ENCODE measurements at places on chromosomes 7 and 10. TPM values are rescaled to one million over a fixed set of nuclear protein-coding genes. Genes with fewer than 3 reads are reported as not detected.

DNA sequence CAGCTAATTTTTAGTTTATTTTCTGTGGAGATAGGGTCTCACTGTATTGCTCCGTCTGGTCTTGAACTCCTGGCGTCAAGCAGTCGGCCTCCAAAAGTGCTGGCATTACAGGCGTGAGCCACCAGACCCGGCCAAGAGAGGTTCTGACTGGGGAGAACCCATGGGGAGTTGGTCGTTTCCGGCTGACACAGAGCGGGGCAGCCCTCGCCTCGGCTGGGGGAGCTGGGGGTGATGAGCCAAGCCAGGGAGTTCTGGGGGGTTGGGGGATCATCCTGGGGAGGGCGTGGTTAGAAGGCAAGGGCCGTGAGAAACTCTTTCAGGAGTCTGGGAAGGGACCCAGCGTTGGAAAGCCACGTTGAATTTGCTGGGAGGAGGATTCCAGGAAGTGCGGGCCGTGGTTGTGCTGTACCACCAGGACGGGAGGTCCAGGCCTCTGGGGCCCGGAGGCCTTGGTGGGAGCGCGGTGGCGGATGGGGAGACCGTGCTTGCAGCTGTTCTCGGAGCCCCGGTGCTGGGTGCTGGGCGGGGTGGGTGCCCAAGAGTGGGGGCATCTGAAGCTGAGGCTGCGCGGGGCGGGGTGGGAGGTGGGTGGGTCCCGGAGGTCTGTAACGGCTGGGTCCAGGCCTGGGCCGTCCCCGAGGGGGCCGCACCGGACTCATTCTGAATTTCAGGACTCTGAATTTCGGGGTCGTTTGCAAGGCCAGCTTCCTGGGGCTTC lies 8.4 kb upstream of the ZNF853 start:
- DNase-seq = no peak

- no peak for DNase-seq
Measured at GRCh38 chr10:82041018-82041417, 166.0 kb downstream of the NRG3 start.

- peak; percentile 71 for DNase-seq
Measured at GRCh38 chr10:31319602-31320549, 860 bp downstream of the ZEB1 start.

DNA sequence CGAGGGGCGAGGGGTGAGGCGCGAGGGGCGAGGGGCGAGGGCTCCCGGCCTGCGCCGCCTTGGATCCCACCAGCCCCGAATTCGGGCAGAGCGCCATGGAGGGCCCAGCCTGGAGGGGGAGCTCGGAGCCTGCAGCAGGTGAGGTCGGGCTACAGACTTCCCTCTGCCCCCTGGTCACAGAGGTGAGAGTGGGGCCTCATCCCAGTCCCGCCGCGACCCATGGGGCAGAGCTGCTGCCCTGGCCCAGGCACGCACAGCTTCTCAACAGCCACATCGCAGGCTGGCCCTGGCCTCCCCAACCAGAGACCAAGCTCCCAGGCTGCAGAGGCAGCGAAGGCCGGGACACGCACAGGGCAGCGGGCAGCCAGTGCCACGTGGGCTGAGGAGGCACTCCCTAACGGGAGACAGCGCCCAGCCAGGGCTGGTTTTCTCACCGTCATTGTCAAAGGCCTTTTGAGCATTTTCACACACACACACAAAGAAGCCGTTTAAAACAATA lies 191.8 kb downstream of the PTPRN2 start:
- DNase-seq = no peak

DNA sequence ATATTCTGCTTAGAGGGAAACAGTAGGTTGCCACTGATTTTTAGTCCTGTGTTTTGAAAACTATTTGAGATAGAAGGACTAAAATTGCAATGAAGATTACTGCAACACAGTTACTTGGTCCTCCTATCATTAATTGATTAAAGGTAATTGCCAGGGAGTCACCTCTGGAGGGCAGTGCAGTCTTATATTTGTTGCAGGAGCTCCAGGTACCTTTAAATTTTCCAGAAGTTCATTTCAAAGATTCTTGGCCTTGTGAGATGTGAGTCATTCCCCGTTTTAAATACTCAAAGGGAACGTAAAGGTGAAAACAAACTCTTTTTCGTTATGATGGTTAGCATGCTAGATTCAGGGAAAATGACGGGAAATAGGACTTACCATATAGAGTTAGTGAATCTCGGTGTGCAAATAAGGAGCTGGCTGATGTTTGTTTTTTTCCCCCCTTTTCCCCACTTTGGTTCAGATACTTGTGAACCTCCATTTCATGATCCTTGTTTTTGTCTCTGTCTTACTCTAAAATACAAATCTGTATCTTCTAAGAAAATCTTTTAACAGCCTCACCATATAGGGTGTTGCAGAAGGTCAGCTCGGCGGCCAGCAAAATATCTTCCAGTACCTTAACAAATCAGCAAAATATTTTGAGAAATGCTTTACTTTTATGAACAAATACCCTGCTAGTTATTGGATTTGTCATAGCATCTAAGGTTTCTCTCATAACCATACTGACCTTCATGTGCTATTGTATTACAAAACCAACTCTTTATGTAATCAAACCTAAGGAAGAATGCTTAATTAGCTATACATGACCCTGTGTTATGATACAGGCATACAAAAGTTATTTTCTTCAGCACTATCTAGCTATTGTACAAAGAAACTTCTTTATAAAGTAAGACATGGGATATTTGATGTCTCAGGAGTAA lies 143.0 kb upstream of the HDAC9 start:
- DNase-seq = peak; percentile 41

- DNase-seq = no peak
Measured at GRCh38 chr10:80168679-80169380, 36.3 kb downstream of the PLAC9 start.

GRCh38 chr7:16260236-16260728 lies 161.1 kb downstream of the CRPPA start:
- DNase-seq = no peak

DNA sequence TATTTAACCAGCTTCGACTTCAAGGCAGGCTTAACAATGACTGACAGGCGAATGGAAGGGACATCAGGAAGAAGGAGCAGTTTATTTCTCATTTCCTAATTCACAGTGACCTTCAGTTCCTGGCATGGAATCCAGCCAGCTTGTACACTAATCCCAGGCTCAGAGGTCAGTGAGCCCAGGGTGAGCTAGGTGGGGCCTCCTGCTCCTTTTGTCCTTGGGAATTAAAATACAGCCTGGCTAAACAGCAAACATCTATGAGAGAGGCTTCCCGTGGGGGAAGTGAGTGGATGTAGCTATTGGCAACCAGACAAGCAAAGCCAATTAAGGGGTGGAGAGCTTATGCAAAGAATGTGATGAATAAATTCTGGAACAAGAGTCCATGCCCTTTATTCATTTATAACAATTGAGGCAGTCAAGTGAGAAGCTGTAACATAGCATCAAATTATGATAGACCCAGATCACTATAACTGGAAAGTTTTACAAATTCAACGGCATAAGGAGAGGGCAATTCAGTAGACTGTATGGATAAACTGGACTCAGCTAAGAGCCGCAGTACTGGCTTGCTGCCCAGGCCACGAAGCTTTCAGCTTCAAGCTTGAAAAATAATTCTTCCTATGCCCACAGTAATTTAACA lies 57.1 kb downstream of the STK17A start:
- no peak for DNase-seq

DNA sequence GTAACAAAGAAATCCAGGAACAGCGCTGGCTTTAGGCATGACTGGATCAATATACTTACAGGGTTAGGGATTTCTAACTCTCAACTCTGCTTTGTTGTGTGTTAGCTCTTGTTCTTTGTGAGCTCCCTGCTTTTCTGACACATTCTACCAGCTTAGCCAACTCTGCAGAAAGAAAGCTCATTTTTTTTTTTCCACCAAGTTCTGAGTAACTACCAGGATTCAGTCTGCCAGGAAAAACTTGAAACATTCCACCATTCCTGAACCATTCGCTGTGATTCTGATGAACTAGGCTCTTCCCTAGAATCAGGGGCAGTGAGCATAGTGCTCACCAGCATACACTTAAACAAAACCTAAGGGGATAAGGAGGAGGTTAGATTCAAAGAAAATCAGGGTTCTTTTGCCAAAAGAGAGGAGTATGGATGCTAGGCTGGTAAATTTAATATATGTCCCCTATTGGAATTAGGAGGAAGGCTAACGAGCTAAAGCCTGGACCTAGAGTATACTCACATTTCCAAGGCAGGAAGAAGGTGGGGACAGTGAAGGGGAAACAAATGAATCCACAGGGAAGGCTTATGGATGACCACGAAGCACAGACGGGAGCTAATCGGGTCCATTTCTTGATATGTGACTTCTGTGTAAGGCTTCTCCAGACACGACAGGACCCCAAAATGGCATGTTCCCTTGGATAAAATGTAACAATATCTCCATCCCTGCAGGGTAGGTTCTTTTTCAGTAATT lies 183.4 kb downstream of the PRKG1 start:
- no peak for DNase-seq

The KLF14 gene
- not detected for total RNA-seq

The DTX2 gene
- total RNA-seq = 22.0 TPM

The NYAP1 gene
- 0.30 TPM for total RNA-seq

The GPR85 gene
- total RNA-seq = not detected

The ACTL6B gene
- total RNA-seq = not detected

The TFPI2 gene
- total RNA-seq = not detected

The FAM107B gene
- total RNA-seq = 129 TPM

The IL6 gene
- total RNA-seq = 3.8 TPM

The TMEM140 gene
- 8.1 TPM for total RNA-seq
